ENCODE measurements at places on chromosomes 1 and 21.

- DNase-seq, result no peak
These were observed 50.3 kb downstream of the MYSM1 start for GRCh38 chr1:58649555-58649954.

- no peak for DNase-seq
These were observed 8.2 kb upstream of the RGSL1 start for GRCh38 chr1:182441719-182442118.

GRCh38 chr1:114152508-114153260 is 985 bp downstream of the SYT6 start:
- DNase-seq, result peak; percentile 34

DNA sequence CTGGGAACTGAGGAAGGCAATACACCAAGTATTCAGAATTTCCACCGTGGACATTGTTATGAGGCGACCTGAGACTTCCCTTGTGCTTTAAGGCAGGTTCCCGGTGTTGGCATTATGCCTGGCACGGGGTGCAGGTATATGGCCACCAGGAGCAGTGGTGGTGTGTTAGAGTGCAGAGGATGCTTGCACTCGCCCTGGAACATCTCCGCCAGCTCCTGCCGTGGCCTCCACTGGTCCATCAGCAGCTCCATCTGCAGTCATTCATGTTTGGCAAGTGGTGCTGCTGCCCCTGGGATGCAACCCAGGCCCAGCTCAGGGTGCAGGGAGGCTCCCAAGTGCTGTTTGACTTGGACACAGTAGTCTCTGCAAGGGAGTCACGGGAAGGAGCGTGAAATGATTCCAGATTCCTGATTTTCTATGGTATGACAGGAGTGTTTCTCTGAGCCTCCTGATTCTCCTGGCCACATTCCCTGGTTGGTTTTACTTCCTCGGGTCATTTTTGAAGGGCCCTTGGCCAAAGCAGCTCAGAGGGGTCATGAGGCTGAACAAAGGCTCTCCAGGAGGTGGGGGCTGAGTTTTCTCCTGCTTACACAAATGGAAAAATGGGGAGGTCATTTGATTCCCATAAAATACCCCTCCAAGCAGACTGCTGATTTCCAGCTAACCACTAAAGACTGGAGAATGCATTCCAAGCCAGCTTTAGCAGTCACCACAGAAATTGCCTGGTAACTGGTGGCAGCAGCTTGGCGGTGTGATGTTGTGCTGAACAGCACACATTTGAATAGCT is 60.4 kb upstream of the PSEN2 start:
- DNase-seq, result peak; percentile 83

- DNase-seq, result no peak
These were observed 537.3 kb upstream of the PLXNA2 start for GRCh38 chr1:208781391-208782045.

GRCh38 chr1:5164158-5164557 is 509.7 kb downstream of the AJAP1 start:
- no peak for DNase-seq
